ENCODE measurements at places on chromosomes 4 and X.

DNA sequence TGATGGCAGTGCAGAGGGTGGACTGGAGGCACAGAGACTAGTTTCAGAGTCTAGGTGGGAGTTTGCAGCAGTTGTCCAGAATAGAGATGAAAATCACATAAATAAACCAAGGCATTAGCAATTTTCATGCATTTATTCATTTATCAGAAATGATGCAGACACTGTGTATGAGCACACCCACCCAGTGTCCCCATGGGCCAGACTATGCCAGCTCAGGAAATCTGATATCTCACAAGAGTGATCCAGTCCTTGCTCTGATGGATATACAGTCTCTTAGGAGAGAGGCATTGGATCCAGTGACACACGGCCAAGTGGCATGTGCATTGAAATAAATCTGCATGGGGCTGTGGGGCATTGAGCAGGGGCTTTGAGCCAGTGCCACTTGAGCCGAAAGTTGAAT lies 228.2 kb downstream of the FRMPD4 start:
- DNase-seq: no peak

DNA sequence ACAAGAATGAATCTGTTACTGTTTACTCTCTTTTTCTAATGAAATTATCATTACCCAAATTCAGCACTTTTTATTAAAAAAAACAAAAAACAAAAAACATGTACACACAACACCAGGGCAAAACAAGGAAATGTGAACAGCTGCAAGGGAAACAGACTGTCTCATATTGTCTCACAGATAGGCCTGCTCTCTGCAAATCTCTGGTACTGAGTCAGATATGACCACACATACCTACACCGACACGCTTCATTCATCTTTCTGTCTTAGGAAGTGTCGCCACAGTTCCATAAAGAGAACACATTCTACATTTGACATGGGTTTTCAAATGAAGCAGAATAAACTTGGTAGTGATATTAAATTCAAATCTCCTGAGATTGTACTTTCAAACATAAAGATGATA lies 92.2 kb upstream of the GPR34 start:
- no peak for DNase-seq

GRCh38 chrX:37627602-37628001 lies 56.1 kb downstream of the LANCL3 start:
- DNase-seq: no peak

- no peak for DNase-seq
Measured at GRCh38 chr4:147987252-147987651, 255.4 kb downstream of the ARHGAP10 start.

DNA sequence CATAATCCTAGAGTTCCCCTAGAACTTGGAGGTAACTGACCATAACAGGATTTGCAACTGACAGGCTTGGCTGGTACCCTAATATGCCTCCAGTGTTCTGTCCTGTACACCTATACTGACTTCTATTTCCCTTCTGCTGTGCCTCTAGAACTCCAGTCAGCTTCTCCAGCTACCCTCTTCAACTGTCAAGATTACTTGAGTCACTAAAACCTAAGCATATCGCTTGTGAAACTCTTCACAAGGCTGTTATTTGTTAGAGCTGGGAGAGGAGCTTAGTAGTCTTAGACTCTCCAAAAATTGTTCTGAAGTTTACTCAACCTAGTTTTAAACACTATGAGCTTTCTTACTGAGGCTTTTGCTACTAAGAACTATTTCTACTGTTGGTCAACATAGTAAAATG lies 52.0 kb downstream of the CCNG2 start:
- DNase-seq: no peak

DNA sequence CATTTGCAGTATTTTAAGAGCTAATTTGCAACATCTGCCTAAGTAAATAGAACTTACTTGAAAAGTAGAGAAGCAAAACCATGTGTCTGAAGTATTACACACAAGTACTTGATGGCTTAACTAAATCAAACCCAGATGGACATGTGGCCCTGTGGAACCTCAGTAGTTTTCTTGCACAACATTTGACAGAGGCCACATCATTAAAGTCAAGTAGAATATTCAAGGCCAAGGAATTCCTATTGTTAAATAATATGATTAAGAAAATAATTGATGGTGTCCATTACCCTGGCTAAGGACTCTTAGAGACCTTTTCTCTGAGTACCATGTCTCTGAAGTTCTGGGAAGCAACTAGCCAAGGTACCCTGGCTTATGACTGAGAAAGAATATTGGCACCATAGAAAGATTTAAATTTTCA lies 135.4 kb upstream of the OTUD4 start:
- no peak for DNase-seq

GRCh38 chr4:2135083-2135482 lies 76.0 kb downstream of the NAT8L start:
- DNase-seq: no peak

DNA sequence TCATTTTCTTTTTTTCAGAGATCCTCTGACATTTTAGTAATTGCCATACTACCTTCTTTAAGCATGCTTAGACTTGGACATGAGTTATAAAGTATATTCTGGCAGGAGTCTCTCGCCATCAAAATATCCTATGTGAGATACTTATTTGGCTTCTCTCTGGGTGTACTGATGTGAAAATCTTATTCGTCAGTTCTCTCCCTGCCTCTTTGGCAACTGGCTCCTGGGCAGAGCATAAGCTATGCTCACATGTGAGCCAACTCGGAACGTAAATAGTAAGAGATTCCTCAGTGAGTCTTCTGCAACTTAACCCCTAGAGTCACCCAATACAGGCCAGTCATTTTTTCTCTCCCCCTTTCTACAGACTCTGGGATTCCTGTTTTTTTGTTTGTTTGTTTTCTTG lies 91.6 kb downstream of the MAGEB17 start:
- DNase-seq: no peak

GRCh38 chr4:75248770-75249407 lies 265.3 kb downstream of the RCHY1 start:
- DNase-seq: no peak

GRCh38 chrX:30713061-30713525 lies 59.9 kb downstream of the GK start:
- DNase-seq: no peak

DNA sequence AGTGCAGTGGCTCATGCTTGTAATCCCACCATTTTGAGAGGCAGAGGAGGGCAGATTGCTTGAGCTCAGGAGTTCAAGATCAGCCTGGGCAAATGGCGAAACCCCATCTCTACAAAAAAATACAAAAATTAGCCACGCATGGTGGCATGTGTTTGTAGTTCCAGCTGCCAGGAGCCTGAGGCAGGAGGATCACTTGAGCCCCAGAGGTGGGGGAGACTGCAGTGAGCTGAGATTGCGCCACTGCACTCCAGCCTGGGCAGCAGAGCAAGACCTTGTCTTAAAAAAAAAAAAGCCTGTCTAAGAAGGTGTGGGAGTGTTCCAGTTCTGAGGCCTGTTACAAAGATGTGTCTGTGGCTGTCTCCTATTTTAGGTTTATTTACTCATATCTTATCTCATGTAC lies 38.0 kb downstream of the PI4K2B start:
- no peak for DNase-seq

DNA sequence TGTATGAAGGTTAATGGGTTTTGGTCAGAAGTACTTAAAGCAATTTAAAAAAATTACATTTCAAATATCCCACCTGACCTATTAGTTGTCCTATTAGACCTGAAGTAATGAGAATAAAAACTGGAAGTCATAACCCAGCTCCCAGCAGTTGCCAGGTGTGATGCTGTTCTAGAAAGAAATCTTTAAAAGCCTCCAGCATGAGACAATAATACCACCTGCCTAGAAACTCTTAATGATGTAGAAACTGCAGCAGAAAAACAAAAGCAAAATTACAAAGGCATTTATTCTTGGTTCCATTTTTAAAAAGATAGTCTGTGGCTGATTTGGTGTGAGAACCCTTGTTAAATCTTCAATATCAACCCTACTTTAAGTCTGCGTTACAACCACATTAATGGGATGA lies 1137.7 kb upstream of the TENM3 start:
- DNase-seq: no peak

DNA sequence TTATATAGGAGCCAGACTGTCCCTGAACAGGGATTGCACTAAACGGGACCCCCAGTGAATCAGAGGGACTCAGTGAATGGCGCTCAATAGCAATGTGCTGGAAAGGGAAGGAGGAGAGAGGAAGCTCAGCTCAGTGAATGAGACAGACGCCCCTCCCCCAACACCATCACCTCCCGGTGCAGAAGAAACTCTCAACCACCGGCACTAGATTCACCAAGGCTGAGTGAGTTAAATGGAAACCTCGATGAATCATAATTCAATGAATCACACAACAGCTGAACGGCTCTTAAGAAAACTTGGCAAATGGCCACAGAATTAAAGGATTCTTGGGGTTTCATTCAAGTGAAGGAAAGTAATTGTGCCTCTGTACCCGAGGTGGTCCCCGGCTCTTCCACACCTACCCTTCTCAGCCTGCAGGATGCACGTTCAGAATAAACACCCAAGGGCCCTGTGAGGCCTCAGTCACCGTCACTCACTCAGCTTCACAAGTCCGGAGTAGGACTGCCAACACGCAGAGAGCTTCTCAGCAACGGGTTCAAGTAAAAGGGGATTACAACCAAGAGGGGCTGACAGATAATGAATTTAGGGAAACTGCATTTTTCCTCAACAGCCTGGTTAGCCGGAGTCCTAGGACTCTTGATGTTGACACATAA lies 29.3 kb downstream of the CRMP1 start:
- DNase-seq: no peak

DNA sequence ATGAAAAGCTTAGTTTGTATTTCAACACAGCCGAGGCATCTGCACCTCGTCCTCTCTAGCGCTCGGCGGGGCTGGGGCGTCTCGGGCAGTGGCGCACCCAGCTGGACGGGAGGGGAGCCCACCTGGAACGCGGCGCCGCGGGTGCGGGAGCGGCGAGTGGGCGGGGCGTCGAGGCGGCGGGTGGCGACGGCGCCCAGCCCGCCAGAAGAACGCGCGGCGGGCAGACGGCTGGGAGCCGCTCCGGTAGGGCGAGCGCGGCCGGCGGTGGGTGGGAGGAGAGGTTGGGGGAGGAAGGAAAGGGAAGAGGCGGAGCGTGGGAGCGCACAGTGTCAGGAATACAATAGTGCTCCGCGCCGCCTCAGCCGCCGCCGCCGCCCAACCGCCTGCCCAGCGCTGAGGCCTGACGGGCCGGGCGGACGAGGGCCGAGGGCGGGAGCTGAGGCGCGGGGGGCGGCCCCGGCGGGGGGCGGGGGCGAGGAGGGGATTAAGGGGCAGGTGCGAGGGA lies at the start of gene JADE3:
JADE3 (plus strand) TSS at position 324 of the 505 bp plus-strand sequence. CDS start 72,474 bp downstream, outside the sequence.
- no peak for DNase-seq

GRCh38 chrX:29641461-29641860 lies 573.9 kb upstream of the MAGEB2 start:
- no peak for DNase-seq

GRCh38 chrX:38804432-38804681 lies 3.1 kb downstream of the MID1IP1 start:
- no peak for DNase-seq

DNA sequence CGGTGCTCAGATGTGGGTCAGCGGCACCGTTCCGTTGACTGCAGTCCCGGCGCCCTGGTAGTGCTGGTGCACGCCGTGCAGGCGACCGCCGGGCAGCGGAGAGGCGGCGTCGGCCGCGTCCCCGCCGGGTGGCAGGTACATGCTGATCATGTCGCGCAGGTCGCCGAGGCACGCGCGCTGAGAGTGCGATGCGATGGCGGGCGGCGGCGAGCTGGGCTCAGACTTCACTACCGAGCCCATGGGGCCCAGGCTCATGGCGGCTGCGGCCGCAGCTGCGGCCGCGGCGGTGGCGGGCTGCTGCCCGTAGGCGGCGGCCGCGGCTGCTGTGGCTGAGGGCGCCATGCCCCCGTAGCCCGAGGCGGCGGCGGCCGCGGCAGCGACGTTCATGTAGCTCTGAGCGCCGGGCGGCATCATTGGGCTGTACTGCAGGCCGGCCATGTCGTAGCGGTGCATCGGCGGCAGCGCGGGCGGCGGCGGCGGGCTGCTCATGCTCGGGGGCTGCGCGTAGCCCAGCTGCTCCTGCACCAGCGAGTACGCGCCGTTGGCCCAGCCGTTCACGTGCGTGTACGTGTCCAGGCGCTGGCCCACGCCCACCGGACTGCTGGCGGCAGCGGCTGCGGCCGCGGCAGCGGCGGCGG lies 1.0 kb downstream of the SOX3 start:
- no peak for DNase-seq

DNA sequence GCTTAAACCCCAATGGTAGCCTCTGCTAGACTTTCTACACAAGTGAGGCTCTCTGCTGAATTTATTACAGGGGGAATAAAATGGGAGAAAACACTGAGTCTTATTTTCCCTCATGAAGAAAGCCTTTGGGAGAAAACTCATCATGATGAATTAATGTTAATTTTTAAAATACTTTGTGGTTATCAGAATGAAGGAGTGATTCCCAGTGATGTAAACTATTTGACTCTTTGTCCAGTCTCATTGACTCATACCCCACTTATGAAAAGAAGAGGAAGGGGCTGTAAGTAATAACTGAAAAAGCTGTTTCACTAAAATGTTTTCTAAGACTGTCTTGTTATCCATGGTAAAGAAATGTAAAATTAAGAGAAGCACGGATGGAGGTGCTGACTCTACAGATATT lies 208.8 kb downstream of the GRIA3 start:
- DNase-seq: no peak

DNA sequence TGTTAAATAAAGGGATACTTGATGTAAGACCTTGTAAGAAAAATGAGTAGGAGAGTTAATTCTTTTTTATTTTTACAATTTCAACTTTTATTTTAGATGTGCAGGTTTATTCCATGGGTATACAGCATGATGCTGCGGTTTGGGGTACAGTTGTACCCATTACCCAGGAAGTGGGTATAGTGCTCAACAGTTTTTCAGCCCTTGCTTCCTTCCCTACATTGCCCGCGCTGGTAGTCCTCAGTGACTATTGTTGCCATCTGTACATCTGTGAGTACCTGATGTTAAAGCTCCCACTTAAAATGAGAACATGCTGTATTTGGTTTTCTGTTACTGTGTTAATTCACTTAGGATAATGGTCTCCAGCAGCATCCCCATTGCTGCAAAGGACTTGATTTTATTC lies 9.7 kb downstream of the CLCN3 start:
- no peak for DNase-seq

- no peak for DNase-seq
Measured at GRCh38 chr4:52833941-52834525, 28.1 kb upstream of the RASL11B start.

DNA sequence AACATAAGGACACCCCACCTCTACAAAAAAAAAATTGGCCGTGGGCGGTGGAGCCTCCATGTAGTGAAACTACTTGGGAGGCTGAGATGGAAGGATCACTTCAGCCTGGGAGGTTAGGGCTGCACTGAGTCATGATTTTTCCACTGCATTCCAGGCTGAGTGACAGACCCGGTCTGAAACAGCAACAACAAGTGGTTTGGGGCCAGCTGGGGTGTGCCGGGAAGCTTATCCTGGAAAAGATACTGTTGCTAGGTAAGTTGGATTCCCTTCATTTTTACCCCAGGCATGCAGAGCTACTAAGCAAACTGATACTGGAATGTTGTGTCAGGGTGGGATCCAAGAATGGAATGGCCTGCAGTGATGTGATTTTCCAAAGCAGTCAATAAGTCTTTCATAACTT lies 57.0 kb downstream of the XAGE2 start:
- no peak for DNase-seq

GRCh38 chrX:136616987-136617685 lies 30.8 kb upstream of the CD40LG start:
- DNase-seq: no peak

Measured in activated CD8-positive, alpha-beta memory T cell treated with anti-CD3 and anti-CD28 coated beads for 4 hours (primary cell).